ENCODE measurements at places on chromosomes 7 and 10. TPM values are rescaled to one million over a fixed set of nuclear protein-coding genes. Genes with fewer than 3 reads are reported as not detected.

- DNase-seq = no peak
These were observed 27.4 kb downstream of the GTF2I start for GRCh38 chr7:74684921-74685320.

- DNase-seq = no peak
These were observed 42.7 kb upstream of the CHST3 start for GRCh38 chr10:71921324-71922027.

GRCh38 chr10:94991243-94991888 lies 52.9 kb downstream of the CYP2C9 start:
- no peak for DNase-seq

- no peak for DNase-seq
These were observed 5.6 kb downstream of the MDH2 start for GRCh38 chr7:76053461-76053860.

Gene AHCYL2
- 13.6 TPM for total RNA-seq
